ENCODE measurements at places on chromosomes 2 and 18.

DNA sequence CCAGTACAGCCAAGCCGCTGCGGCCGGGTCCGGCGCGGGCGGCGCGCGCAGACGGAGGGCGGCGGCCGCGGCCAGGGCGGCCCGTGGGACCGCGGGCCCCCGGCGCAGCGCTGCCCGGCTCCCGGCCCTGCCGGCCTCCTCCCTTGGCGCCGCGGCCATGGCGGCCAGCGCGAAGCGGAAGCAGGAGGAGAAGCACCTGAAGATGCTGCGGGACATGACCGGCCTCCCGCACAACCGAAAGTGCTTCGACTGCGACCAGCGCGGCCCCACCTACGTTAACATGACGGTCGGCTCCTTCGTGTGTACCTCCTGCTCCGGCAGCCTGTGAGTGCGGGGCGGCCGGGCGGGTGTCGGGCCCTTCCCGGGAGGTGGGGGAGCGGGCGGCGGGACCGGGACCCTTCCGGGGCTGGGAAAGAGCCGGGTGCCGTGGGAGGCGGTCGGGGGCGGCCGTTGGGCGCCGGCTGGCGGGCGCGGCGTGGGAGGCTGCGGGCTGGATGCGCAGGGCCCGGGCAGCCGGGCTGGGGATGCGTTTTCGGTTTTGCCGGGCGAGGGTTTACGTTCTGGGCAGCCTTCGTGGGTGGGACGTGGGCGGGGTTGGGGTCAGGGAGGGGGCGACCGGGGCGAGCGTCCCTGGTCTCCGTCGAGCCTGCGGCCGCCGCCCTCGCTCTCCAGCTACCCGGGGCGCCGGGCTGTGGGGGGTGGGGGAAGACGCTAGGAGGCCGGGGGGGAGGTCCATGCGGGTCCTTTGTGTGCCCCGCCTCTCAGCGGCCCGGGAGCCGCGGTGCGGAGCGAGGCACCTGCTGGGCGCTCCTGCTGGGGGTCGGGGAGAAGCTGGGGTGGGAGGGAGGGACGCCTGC is 537 bp downstream of the AGFG1 start:
- H3K36me3 ChIP-seq, result no peaks in the 10 kb centered on the region
- H3K27me3 ChIP-seq, result no peaks in the 10 kb centered on the region
- DNase-seq, result peak; percentile 68
- peak overlapping the region; percentile 98 for H3K4me3 ChIP-seq

DNA sequence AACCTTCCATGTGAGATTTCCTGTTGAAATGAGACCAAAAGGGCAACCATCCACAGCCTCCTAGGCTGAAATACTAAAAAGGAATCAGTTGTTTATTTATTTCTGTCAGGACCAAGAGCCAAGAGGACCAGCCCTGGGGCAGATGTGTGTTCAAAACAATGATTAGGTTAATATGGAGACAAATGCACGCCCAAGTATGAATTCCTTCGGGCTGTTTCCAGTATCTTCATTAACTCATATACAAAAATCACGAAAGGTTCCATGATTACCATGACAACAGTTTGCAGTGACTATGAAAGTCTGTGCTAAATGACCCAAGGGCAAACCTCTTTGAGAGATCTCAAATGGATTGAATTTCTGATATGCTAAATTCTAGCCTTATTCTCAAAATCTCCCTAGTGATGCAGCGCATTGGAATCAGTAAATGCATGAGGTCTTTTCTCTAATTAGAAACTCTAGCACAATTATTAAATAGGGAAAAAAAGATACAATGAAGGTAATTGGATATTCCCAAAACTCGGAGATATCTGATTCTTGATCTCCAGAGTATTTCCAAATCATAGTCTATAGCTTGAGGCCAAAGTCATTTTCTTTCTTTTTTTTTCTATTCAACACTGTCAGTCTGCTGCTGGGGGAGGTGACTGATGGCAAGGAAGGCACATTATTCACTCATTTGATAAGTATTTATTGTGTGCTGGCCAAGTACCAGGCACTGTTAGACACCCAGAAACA is 35.6 kb downstream of the VIT start:
- H3K36me3 ChIP-seq, result no peaks in the 10 kb centered on the region
- no peak for DNase-seq
- no peak overlapping the region for H3K4me3 ChIP-seq
- no peak overlapping the region for H3K27ac ChIP-seq

DNA sequence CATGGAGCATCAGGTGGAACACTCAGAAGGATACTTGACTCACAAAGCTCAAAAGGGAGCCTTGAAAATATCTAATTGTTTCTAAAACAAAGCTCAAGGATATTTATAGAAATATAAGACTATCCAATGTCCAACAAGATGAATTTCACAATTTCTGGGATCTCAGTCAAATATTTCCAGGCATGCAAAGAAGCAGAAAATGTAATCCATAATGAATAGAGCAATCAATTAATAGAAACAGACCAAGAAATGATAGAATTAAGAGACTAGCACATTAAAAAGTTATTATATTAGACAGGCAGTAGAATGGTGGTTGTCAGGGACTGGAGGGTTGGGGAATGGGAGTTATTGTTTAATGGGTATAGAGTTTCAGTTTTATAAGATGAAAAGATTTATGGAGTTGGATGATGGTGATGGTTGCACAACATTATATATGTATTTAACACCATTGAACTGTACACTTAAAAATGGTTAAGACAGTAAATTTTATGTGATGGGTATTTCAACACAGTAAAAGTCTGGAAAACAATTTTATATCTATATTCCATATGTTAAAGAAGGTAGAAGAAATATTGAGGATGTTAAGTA is 189.9 kb upstream of the PIEZO2 start:
- H3K36me3 ChIP-seq, result no peaks in the 10 kb centered on the region
- no peak overlapping the region for H3K27ac ChIP-seq
- no peak for DNase-seq
- no peaks in the 10 kb centered on the region for H3K4me1 ChIP-seq
- no peaks in the 10 kb centered on the region for H3K27me3 ChIP-seq

DNA sequence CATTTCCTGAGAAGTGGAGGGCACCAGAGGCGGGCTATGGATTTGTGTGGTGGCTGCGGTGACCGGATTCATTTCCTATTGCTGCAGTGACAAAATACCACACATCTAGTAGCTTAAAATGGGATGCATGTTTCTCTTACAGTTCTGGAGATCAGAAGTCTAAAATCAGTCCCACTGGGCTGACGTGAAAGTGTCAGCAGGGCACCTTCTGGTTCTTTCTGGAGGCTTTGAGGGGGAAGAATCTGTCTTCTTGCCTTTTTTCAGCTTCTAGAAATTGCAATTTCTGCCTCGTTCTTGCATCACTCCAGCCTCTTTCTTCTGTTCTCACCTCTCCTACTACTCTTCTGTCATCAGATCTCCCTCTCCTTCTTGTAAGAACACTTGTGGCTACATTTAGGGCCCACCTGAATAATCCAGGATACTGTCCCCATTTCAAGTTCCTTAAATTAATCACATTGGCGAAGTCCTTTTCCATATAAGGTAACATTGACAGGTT is 111.2 kb downstream of the MARCHF4 start:
- H3K27me3 ChIP-seq, result no peaks in the 10 kb centered on the region
- H3K27ac ChIP-seq, result no peak overlapping the region
- no peaks in the 10 kb centered on the region for H3K36me3 ChIP-seq
- H3K4me3 ChIP-seq, result no peak overlapping the region
- no peak for DNase-seq
- H3K4me1 ChIP-seq, result no peaks in the 10 kb centered on the region

DNA sequence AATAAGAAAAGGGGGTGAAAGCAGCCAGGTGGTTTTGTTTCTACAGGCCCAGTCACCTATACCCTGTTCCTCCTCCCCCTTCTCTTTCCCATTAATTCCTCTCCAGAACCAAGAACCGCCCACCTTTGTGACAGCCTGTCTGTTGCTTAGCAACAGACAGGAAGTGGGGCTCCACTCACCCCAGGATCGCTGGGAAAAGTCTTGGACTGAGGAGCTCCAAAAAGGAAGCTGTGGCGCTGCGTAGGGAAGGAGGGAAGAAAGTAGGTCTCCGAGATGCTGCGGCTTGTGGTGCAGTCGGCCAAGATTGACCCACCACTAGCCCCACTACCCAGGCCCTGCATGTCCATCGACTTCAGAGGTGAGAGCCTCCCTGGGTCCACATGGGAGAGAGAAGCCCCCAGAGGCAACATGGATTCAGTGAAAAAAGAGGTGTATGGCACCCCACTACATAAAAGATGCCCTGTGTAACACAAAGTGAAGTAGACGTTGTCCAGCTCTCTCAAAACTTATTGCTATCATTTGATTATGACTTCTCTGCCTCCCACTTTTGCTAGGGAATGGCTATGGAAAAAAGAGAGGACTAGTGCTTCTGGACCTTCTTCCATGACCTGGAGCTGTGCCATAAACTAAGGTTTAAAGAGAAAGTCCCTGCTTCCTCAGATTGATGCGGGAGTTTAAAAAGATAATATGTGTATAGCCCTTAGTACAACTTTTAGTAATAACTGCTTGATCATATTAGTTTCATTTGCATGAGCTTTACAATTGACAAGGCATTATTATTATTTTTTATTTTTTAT is at the start of gene FER1L5:
FER1L5 (plus strand) TSS at position 201 of the 797 bp plus-strand sequence; CDS start at position 274, 73 bp downstream.
- H3K27me3 ChIP-seq, result no peaks in the 10 kb centered on the region
- H3K36me3 ChIP-seq, result no peaks in the 10 kb centered on the region
- peaks cover 3% of the 10 kb centered on the region for H3K4me1 ChIP-seq

DNA sequence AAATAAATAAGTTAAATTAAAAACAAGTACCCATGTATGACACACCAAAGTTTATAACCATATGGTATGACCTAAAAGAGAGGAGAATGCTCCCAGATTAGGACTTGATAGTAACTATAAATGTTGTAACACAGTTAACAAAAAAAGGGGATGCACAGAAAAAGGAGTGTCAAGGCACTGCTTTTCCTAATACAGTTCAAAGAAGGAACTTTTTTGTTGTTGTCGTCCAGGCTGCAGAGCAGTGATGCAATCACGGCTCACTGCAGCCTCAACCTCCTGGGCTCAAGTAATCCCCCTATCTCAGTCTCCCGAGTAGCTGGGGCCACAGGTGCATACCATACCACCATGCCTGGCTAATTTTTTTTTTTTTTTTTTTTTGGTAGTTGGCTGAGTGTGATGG is 2.7 kb downstream of the NARS1 start:
- peaks cover 32% of the 10 kb centered on the region for H3K36me3 ChIP-seq
- no peaks in the 10 kb centered on the region for H3K27me3 ChIP-seq
- peaks cover 27% of the 10 kb centered on the region for H3K4me1 ChIP-seq
- H3K27ac ChIP-seq, result no peak overlapping the region

Data from suprapubic skin (tissue), 4 donors.